ENCODE measurements at places on chromosomes 2 and 18. TPM values are rescaled to one million over a fixed set of nuclear protein-coding genes. Genes with fewer than 3 reads are reported as not detected.

DNA sequence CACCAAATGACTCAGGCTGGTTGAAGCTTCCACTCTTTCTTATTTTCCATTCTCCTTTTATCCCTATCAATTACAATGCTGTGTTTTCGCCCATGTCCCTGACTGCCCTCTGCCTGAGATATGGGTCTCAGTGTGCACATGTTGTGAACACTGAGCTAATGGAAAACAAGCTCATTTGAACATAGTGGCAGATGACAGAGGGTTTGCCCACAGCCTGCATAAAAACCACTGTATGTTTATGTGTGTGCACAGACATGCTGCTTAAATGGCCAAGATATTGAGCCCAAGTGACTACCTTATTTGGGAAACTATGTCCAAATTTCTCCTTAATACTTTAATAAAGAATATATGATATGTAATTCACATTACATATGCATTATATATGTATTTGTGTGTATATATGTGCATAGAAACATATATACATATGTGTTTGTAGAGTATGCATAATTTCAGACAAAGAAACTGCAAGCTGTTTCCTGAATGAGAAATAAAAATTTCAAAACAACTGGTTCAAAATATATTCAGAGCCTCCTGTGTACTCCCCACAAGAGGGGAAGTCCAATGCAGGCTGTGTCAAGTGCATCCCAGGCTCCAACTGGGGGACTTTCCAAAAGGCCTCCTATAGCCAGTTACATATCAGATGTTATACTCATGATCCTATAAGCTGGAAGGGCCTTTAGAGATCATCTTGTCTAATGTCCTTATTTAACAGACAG is 92.7 kb upstream of the CD302 start:
- DNase-seq = no peak

DNA sequence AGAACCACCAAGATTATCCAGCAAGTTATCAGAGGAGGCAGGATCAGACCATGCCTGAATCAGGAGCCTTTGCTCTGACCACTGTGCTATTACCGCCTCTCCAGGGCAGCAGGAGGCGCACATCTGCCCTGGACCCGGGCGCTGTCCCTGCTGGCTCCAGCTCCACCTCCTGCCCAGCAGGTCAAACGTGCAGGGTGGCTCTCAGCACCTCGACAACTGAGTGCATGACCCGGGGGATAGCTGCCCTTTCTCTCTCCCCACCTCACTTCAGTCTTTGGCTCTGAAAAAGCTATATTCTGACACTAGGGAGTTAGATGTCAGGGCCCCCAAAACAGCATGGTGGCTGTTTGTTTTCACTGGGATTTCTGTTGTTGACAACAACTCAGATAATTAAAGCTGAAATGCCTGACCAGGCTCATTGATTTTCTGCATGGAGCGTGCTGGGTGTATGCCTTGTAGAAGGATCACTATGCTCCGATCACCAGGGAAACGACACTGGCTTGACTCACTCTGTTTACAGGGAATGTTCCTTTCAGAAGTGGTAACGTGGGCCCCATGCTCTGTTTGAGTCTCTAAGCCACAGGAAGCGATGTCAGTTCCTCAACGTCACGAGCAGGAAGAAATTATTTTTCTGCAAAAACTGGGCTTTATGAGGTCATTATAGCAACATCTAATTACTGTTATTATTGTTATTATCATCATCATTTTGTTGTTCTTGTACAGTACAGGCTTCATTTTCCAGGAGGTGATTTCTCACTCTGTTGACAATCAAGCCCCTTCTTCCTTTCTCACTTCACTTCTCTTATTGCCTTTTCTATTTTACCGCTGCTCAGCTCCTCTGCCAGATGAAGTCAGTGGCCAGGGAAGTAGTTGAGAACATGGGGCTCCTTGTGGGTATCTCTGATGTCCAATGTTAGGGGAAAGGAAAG is 125.6 kb downstream of the PLB1 start:
- DNase-seq = peak; percentile 91

DNA sequence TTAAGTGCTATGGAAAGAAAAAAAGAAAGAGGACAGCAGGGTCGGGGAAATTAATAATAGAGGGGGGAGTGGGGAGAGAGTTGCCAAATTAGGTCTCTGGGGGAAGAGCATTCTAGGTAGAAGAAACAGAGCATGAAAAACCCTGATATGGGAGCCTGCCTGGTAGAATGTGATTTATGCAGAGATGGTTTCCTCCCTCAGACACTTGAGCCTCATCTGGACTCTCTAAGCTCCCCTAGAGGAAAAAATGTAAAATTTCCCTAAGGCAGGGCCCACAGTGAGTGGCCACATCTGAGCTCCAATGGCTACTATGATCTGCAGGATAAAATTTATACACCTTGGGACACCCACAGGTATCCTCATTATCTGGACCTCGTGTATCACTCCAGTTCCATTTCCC is 20.6 kb upstream of the EPAS1 start:
- peak; percentile 17 for DNase-seq

The BUB1 gene
- total RNA-seq = 8.0 TPM

The RAB6C gene
- total RNA-seq = 0.14 TPM

All from astrocyte (in vitro differentiated cells and primary cell).